ENCODE measurements at places on chromosomes 12 and 14. TPM values are rescaled to one million over a fixed set of nuclear protein-coding genes. Genes with fewer than 3 reads are reported as not detected.

FAM234B gene
- total RNA-seq, result 3.9 TPM

- DNase-seq, result no peak
These were observed 206.5 kb downstream of the CALM1 start for GRCh38 chr14:90603336-90603735.

DNA sequence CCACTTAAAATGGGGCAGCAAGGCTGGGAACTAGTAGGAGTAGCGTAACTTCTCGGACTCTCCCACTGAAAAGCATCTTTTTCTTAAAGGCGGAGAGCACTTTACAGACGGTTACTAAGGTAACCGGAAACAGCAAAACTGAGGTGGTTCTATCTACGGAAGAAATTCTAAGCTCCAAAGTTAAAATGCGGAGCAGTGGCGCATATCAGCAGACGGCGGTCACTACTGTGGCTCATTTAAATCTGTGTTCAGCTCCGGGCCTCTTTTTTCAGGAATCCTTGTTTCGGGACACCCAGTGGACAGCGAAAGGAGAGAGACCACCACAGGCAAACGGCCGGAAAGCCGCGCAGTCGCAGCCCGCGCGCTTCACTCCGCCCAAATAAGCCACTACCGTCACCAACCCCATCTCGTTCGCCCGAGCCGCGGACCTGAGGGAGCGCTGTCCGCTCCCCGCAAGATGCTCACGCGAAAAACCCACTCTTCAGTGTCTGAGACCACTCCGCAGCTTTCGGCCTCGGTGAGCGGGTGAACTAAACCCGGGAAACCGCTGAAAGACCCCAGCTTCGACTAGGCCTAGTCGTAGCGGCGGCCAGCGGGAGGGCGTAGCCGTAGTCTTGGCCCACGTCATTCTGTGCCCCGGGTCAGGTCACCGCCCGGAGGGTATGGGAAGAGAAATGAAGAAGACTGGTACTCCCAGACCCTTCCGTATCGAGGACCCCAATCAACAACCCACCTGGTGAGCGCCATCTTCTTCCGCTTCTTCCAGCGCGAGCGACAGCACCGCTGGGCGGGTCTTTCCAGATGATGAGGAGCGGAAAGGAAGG is at the start of gene SNW1:
TSS of gene SNW1 (minus strand) at position 776 of the 824 bp plus-strand sequence. CDS start at position 747, 29 bp downstream.
- peak; percentile 95 for DNase-seq

GRCh38 chr12:105334001-105334400 is 3.5 kb downstream of the C12orf75 start:
- DNase-seq, result no peak

Measured in activated CD4-positive, alpha-beta T cell treated with anti-CD3 and anti-CD28 coated beads, Interleukin-2, amount 10 ng/mL, durations not matched to agents 7 days and 5 days (primary cell).